AG09319 (cell line): ENCODE measurements at places on chromosomes 7 and 10.

DNA sequence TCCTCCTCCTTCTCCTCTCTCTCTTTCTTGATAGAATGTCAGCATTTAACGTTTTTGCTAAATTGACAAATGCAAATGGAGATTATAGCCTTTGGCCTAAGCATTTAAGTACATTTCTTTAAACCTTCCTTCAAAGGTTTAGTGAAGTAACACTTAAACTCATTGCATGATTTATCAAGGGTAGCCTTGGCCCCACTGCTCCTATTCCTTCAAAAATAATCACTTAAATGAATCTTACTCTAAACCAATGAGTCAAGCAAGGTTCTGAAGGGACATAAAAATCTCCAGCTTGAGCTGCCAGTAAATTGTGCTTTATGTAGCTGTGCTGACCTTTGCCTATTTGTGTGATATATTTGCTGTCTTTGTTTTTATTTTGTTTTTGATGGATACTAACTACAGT lies 358.5 kb upstream of the AKR1E2 start:
- no peak for DNase-seq

- no peak for DNase-seq
Observed at GRCh38 chr10:58627392-58627791, 114.7 kb downstream of the BICC1 start.

DNA sequence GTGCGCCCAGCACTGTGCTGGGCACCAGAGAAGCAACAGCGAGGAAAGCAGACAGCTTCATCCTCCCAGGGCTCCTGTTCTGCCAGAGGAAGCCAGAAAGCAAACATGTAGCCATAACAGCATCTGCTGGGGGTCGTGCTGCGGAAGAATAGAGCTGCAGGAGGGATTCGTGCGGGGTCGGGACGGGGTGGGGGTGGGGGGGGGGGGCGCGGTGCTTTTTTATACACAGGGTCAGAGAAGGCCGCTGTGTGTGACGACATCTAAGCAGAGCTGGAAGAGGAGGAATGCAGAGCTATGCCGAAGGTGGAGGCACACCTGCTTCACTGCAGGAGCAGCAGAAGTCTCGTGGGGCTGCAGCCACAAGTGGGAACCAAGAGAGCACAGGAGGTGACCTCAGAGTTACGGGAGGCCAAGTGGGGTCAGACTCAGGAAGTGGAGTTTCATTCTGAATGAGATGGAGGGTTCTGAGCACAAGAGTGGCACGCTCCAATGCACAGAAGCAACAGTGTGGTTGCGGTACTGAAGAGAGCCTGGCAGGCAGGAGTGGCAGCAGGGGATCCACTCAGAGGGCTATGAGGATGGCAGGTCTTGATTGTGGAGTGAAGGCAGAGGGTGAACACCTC lies 11.1 kb downstream of the PKD1L1 start:
- DNase-seq: no peak

GRCh38 chr7:91319351-91319750 lies 55.1 kb downstream of the FZD1 start:
- DNase-seq: no peak

- DNase-seq: no peak
Observed at GRCh38 chr7:108794466-108794865, 224.8 kb downstream of the DNAJB9 start.

DNA sequence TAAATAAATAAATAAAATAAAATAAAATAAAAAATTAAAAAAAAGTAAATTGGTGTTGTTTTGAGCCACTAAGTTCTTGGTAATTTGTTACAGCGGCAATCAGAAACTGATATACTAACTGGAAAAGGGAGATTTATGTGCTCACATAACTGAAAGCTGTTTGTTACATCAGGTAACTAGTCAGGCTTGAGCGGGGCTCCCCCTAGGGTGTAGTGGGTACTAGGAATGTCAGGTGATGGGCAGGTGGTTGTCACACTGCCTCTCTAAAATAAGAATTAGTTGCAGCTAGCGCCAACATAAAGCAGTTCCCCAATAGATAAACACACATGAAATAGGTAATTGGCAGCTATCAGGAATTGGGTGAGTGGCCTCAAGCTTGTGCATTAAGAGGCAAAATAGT lies 1336.9 kb downstream of the XPNPEP1 start:
- no peak for DNase-seq

GRCh38 chr7:144863320-144863647 lies 27.4 kb upstream of the TPK1 start:
- no peak for DNase-seq

DNA sequence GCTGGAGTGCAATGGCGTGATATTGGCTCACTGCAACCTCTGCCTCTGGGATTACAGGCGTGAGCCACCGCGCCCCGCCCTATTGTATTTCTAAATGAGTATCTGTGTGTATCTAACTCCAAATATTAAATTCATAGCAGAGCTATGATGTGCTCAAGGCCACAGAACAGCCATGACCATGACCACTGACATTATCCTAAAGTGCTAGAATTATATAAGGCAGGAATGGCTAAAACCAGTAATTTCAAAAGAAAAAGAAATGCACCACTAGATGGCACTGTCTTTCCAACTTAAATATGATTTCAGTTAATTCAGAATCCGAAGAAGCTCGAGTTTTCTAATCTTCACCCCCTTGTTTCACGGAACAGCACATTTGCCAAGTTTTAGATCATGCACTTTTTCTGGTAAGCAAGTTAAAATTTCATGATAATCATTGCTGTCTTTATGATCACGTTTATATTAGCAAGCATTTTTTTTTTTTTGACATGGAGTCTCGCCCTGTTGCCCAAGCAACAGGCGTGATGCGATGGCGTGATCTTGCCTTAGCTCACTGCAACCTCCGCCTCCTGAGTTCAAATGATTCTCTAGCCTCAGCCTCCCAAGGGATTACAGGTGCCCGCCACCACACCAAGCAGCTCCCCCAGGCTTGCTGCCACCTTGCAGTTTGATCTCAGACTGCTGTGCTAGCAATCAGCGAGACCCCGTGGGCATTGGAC lies 65.3 kb downstream of the OR13A1 start:
- peak; percentile 12 for DNase-seq

GRCh38 chr10:88908194-88908593 lies 28.1 kb downstream of the STAMBPL1 start:
- DNase-seq: no peak

- no peak for DNase-seq
Observed at GRCh38 chr7:89837515-89837914, 316.8 kb upstream of the STEAP1 start.

DNA sequence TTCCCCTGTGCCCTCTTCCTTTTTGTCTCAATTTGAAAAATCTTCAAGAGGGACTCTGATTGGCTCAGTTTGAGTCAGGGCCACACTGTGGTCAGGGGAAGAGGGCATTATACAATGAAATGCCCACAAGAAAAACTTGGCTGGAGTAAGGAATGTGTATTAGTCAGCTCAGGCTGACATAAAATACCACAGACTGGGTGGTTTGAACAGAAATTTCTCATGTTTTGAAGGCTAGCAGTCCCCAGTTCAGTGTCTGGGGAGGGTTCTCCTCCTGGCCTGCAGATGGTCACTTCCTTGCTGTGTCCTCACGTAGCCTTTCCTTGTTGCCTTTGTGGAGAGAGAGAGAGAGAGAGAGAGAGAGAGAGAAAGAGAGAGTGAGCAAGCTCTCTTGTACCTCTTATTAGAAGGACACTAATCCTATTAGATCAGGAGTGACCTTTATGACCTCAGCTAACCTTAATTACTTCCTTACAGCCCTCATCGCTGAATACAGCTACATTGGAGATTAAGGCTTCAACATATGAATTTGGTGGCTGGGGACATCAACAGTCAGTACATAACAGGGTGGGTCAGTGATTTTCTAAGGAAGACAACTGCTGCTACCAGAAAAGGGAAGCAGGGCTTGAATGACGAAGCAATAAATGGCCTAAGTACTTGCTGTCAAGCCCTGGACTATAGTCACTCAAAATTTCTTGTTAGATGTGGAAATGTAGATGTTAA lies 25.8 kb upstream of the FAM13C start:
- DNase-seq: peak; percentile 54

GRCh38 chr7:3103614-3104398 lies 60.1 kb upstream of the CARD11 start:
- no peak for DNase-seq

DNA sequence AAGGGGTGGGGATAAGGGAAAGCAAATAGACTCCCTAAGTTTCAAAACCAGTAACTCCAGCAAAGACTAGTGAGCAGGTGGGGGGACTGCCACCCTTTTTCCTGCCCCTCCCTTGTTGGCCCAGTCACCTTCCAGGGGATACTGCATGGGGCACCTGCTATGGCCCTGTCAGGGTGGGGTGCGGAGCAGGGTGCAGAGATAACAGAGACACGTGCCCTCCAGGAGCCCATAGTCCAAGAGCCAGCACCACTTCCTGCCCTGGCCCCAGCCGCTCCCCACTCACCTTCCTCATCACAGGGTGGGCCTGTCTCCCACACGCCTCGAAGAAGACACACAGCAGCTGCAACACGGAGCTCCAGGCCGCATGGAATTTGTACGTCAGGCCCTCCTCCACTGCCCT lies 20.6 kb downstream of the RRP12 start:
- no peak for DNase-seq

GRCh38 chr10:27611744-27612550 lies 107.8 kb downstream of the RAB18 start:
- no peak for DNase-seq

DNA sequence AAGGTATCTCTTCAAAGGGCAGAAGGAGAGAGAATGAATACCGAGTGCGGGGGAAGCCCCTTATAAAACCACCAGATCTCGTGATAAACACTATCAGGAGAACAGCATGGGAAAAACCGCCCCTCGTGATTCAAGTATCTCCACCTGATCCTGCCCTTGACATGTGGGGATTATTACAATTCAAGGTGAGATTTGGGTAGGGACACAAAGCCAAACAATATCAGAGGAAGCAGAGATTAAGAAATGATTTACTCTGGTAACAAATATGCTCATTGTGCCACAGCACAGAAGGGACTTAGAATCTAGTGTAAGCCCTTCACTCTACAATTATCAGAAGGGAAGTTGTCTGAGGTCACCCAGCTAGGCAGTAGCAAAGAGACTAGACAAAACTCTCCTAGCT lies 40.1 kb upstream of the ZNRF2 start:
- DNase-seq: no peak

DNA sequence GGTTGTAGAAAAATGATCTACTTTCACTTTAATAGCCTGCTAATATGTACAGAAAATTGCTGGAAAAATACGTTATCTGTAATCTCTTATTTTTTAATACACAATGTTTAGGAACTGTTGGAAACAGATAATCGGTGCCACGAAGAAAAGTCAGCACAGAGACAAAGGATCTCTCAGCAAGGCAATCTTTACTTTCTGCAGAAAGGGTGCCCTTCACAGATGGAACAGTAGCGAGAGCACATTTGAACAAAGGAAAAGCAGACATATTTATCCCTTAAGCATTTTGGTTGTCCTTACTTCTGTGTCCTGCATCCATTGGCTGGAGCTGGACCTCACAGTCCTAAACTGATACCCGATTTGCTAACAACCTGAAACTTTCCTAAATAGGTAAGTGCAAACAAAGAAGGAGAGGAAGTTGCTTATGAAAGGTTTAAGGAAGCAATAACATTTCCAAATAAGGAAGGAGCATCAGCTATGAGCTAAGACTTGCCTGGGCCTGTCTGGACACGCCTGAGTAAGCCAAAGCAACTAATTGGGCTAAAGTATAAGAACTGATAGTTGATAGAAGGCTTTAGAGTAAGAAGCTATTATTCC lies 640.0 kb downstream of the SH2D4B start:
- no peak for DNase-seq

DNA sequence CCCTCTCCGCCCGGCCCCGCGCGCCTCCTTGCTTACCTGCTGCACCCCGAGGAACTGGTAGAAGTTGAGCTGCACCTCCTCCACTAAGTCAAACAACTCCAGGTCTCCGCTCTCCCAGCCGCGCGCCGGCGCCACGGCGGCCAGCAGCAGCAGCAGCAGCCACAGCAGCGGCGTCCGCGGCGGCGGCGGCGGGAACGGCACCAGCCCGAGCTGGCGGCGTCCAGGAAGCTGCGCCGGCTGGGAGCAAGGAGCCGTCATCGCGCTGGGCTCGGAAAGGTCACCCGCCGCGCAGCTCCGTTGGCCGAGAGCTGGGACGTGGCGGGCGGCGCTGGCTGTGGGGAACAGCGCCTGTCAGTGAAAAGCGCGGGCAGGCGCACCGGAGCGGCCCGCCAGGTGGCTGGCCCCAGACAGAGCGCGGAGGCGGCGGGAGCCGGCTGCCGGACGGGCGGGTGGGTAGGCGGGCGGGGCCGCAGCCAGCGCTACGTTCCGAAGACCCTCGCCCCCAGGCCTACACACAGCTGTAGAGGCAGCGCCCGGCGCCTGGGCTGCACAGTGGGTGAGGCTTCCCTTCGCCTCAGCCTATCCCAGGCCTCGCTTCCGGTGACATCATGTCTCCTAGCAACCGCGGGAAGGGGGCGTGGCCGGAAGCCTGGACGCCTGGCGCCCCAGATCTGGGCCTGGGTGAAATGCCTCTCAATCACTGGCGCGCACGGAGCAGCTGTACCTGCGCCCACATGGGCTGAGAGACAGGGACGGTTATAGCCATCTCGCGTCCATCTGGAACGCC lies at the start of gene DNAJC1:
TSS of gene DNAJC1 (minus strand) at position 554 of the 787 bp plus-strand sequence. CDS start at position 258, 296 bp downstream.
- peak; percentile 80 for DNase-seq

DNA sequence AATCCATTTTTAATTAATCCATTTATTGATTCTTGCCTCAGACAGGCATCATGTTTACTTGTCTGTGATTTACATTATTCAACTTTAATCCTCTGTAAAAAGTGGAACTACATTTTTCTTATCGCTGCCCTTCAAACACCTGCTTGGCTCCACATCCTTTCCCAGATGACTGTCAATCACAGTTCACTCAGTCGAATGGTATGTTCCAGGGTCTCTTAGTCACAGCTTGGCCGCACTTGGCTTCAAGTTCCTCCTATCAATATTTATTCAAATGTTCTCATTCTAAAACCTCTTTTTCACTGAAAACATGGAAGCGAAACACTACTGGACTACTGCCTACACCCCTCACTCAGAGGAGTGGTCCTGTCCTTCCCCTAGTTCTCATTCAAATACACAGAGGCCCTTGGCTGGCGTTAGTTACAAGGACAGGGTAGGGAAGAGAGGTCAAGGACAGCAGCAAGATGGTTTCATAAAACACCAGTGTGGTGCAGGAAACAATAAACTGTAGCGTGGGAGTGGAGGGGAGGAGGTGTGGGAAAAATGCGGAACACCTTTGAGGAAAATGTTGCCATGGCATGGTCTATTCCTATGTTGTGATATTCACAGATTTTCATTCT lies 143.2 kb downstream of the USP6NL start:
- no peak for DNase-seq

GRCh38 chr7:23373151-23374004 lies 74.2 kb downstream of the MALSU1 start:
- no peak for DNase-seq

DNA sequence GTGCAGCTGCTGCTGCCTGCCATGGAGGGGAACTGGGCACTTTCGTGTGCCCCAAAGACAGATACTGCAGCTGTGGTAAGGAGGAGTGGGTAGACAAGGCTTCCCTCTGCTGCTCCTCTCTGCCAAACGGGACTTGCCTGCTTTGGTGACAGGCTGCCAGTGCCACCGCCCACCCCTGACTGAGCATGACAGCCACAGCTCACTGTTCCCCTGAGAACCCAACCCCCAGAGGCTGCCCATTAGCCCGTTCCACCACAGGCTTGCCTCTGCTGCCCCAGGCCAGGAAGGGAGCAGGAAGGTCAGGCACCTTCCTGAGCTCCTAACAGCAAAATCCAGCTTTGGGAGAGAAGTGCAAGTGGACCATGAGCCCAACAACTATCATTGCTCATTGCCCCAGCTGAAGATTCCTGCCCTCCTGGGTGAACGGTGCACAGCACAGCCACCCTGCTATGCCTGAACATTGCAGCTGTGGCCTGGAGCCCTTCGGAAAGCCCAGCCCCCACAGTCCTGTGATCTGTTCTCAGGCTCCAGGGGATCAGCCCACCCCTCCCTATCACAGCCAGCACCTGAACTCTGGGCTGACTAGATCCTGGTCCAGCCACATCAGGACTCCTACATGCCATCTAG lies 58.7 kb upstream of the ANTXRL start:
- no peak for DNase-seq

- DNase-seq: no peak
Observed at GRCh38 chr10:53886325-53887300, 914.4 kb downstream of the PCDH15 start.
